C1 segment of cervical spinal cord (tissue), 14 donors: ENCODE measurements at places on chromosomes 1 and 21.

DNA sequence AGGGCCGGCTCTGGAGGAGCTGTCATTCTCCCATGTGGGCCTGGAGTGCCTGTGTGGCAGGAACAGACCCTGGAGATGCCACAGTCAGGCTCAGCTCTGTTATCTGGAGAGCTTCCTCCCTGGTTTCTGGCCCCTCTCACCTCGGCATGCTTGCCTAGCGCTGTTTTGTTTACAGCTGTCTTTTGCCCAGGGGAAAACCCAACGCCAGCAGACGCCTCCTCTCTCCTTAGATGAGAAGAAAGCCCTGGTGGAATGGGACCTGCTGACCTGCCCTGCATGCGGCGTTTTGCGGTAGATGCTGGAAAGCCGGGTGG is 104.9 kb downstream of the CRYAA start:
- no peak for DNase-seq

- no peak for DNase-seq
Observed at GRCh38 chr1:31625561-31626222, 8.2 kb downstream of the HCRTR1 start.

DNA sequence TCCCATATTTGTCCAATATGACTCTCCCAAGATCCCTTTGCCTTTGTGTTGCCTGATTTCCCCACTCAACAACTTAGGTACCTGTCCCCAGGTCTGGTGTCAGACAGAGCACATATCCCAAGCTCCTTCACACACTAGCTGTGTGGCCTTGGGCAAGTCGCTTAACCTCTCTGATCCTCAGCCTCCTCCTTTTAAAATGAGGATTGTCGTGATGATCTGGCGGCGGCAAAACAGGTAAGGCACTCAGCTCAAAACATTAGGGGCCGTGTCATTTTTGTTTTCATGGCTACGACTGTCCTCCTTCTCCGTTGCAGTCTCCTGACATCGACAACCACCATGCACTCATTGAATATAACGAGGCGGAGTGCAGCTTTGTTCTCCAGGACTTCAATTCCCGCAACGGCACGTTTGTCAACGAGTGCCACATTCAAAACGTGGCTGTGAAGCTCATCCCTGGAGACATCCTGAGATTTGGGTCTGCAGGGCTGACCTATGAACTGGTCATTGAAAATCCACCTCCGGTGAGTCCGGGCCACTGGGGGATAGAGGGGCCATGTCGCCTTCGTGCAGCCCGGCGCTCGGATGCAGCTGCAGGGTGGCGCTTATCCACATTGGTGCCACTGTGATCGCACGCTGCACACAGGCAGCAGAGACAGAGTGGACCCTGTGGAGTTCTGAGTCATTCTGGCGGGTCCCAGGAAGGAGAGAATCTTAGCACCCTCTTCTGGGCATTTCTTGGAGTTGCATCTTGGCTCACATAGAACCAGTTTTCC is 25.2 kb downstream of the FHAD1 start:
- DNase-seq, result no peak

DNA sequence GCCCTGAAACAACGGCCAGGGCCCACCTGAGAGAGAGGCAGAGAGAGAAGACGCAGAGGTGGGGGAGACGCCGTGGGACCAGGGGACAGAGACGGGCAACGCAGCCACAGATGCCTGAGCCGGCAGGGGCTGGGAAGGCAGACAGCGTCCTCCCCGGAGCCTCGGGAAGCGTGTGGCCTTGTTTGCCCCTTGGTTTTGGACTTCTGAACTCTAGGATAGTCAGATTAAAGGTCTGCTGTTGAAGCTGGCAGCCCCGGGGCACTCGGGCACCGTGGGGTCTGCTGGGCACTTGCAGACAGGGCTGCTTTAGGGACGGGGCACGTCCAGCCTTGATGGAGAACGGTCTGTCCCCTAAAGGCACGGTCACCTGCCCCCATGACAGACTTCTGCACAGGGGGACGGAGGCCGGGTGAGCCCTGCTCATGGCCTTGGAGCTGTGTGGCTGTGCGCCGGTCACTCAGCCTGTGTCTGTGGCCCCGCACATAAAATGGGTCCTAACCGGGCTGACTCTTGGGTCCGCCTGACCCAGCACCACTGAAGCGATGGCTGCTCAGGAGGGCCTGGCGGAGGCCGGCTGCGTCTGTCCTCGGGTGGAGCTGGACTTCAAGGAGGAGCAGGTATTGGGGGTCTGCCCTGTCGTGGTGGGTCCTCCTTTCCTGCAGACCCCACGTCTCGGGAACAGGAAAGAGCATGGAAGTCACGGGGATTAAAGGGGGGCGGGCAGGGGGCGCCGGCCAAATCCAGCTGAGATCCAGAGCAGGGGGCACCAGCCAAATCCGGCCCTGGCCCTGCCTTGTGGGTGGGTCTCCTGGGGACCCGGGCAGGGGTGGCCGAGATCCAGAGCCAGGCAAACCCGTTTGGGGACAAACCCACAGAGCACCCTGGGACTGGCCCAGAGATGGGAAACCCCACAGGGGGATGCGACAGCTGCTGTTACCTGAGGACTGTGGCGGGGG is 9.6 kb upstream of the RNF223 start:
- no peak for DNase-seq

DNA sequence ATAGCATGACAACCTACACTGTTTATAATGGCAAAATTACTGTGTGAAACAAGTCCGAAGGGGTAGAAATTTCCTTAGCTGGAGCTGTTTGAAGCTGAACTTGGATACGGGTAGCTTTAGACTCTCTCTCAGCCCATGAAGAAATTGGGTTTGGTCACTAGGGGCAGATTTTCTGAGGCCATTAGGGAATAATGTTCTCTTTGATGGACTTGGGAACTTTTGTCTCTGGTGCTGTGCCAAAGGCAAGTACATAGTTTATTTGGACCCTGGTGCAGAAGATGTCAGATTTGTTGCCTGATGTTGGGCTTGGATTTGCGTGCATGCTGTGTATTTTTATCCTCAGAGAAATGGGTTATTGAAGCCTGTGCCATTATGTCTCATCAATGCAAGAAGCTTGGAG is 109.6 kb downstream of the VPS13D start:
- no peak for DNase-seq

DNA sequence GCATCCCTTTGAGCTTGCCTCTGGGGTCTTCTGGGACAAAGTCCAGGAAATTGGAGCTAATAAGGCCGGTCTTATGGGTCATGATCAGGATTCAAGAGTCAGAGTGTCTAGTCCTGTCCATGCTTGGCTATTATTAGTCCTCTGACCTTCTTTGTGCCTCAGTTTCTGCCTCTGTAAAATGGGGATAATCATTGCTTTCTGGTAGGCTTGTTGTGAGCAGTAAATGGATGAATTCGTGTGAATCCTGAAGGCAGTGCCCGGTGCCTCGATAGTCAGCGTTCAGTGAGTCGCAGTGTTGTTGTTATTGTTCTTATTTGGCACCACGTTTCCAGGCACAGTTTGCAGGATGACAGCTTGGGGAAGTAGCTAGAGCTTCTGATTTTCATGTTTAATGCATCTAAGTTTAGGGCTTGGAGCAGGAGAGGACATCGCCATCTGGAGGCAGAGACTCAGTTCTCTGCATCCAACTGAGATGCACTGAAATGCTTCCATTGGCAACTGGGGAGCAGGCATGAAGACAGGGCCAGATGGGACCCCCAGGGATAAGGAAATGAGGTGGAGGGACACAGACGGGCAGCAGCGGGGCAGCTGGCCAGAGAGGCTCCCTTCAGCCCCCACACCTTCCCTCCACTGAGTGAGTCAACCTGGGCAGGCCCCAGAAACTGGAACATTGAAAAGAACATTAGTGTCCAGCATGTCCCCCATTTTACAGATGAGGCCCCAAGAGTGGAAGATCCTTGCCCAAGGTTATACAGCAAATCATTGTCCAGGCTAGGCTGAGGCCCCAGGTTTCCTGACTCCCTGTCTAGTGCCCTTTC is 160.3 kb downstream of the PTPRU start:
- DNase-seq, result no peak

DNA sequence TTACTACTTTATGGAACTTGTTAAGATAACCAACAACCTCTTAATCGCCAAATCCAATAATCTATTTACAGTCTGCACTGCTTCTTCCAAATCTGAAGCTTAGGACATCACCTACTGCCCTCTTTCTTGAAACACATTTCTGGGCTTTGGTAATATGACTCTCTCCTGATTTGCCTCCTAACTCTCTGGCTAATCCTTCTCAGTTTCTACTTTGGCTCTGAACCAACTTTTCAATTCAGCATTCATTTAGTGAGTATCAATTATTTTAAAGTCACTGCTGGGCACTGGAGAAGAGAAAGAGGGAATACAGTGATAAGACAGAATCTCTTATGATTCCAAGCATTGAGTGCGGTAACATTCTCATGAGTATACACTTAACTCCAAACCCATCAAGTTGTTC is 275.0 kb downstream of the AKT3 start:
- DNase-seq, result no peak

- DNase-seq, result no peak
Observed at GRCh38 chr1:182348961-182349747, 42.4 kb downstream of the GLUL start.

DNA sequence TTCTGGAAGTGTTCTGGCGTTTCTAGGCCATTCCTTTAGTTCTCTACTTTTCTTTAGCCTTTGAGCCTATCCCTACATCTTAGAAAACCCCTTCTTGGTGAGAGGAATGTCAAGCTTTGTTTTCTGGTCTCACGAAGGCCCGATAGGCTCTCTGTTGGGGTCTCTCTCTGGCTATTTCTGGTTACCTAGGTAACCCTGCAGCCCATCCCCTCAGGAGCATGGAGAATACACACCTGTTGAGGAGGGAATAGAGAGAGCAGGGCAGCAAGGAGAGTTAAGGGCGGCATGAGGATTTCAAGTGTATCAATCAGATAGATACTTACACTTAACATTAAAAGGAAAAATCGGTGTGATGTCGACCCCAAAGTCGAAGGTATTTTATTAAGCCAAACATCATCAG is 45.7 kb downstream of the LRRC8D start:
- DNase-seq, result no peak

GRCh38 chr1:71196685-71197084 is 115.8 kb upstream of the ZRANB2 start:
- no peak for DNase-seq

DNA sequence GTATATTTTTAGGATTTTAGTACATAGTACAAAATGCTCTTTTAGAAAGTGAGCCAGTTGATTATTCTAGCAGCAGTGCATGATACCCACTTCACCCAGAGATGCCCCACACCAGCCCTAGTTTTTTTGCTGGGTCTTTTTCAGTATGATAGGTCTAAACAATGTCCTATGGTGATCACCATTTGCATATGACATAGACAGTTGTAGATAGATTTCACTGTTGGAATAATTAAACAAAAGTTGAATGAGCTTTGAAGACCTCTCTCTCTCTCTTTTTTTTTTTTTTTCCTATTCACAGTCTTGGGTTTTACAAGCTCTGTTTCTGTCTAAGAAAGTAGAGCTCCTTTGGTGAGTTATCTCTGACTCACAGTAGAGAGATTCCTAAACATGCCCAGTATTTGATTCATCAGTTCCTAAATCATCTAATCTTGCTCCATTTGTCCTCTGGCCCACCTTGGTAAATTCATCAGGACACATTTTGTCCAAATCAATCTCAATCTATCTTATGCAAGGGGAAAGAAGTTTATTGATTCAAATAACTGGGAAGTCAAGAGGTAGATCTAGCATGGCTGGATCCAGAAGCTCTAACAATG is 44.7 kb upstream of the VAV3 start:
- no peak for DNase-seq

DNA sequence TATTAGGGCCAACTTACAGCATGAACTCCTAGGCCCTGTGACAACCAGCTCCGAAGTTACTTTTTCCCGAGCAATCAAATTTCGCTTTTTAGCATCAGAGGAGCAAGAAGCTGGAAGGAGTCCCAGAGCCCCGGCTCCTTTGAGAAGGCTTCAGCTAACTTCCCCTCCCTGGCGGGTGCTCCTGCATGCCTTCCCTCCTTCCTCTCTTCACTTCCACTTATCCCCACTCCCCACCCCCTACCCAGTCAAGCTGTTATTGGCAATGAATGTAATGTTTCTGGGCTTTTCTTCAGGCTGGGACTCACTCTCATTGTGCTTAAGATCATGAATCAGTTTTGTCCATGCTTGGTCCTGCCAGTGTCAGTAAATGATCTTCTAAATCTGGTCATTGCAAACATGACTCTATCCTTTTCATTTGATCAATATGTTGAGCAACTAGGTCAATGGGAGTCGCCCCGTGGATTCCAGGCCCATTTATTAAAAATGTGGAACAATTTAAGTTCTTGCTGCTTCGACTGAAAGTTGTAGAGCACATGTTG is 94.5 kb upstream of the TSPAN2 start:
- DNase-seq, result no peak

- DNase-seq, result no peak
Observed at GRCh38 chr1:111415461-111415860, 12.1 kb downstream of the OVGP1 start.

DNA sequence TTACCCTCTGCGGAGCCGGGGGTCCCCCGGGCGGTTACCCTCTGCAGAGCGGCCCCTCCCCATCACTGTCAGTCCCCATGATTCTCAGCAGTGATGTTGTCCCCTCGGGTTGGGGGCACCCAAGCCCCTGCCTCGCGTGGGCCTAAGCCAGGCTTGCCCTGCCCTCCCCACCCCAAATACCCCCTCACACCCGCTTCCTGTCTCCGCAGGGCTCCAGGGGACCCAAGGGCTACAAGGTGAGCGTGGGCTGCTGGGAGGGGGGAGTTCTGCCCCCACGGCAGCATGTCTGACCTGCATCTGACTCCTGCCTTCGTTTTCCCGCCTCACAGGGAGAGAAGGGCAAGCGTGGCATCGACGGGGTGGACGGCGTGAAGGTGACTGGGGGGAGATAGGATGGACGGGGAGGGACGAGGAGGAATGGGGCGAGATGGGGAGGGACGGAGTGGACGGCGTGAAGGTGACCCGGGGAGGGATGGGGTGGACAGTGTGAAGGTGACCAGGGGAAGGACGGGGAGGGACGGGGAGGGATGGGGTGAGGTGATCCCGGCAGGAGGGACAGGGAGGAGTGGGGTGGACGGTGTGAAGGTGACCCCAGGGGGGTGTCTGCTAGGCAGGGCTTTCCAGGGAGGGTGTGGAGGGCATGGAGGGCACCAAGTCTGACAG is 8.6 kb downstream of the COL6A1 start:
- DNase-seq, result no peak

- DNase-seq, result no peak
Observed at GRCh38 chr1:85579622-85580021, 939 bp upstream of the CCN1 start.

- DNase-seq, result no peak
Observed at GRCh38 chr1:119966020-119966419, 69.7 kb upstream of the ADAM30 start.

- DNase-seq, result no peak
Observed at GRCh38 chr1:172086137-172086536, 244.8 kb downstream of the DNM3 start.

DNA sequence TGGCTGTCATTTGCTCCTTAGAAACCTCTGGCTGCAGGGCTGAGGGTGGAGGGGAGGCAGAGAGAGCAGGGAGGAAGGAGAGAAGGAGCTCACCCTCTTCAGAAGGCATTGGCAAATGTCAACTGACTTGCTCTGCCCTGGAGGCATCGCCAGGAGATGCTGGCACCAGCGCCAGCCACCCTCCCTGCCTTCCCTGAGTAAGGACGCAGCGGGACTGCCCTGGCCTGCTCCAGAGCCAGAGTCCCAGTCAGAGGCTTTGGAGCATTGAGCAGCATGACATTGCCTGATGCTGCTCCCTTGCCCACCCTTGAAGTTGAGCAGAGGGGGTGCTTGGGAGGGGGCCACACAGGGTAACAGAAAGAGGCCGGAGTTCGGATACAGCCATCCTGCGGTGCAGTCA is 62.3 kb downstream of the DISP3 start:
- no peak for DNase-seq
